Activated CD8-positive, alpha-beta memory T cell treated with anti-CD3 and anti-CD28 coated beads, Interleukin-2, amount 50 U/mL, for 48 hours (primary cell): ENCODE measurements at places on chromosomes 7 and 10.

DNA sequence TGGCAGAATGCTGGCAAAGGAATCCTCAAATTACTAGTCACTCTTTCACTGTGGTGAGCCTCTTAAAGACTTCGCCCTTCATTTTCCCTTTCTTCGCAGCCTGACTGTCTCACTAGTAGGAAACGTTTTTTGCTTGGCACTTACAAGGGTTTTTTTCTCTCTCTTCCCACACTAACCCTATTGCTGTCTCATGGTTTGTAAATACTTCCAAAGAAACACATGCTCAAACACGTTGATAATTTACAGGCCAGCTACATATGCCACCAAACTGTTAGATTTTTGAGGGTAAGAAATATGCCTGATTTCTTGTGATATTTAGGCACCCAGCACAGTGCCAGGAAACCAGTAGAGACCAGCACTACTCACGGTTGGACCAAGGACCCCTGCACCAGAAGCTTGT lies 248.3 kb upstream of the YAE1 start:
- DNase-seq: no peak

DNA sequence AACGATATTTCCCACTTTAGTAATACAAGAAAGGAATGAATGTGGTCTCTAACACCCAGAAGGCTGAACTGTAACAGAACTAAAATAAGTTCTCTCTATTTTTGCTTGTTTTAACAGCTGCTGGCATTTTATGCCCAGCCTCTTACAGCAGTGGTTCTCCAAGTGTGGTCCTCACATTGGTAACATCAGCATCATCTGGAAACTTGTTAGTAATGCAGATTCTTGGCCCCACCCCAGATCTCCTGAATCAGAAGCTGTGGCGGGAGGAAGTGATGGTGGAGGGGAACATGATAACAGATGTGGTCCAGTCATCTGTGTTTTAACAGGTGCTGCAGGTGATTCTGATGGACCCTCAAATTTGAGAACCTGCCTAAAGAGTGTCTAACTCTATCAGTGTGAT lies 170.1 kb downstream of the TMEM26 start:
- no peak for DNase-seq

DNA sequence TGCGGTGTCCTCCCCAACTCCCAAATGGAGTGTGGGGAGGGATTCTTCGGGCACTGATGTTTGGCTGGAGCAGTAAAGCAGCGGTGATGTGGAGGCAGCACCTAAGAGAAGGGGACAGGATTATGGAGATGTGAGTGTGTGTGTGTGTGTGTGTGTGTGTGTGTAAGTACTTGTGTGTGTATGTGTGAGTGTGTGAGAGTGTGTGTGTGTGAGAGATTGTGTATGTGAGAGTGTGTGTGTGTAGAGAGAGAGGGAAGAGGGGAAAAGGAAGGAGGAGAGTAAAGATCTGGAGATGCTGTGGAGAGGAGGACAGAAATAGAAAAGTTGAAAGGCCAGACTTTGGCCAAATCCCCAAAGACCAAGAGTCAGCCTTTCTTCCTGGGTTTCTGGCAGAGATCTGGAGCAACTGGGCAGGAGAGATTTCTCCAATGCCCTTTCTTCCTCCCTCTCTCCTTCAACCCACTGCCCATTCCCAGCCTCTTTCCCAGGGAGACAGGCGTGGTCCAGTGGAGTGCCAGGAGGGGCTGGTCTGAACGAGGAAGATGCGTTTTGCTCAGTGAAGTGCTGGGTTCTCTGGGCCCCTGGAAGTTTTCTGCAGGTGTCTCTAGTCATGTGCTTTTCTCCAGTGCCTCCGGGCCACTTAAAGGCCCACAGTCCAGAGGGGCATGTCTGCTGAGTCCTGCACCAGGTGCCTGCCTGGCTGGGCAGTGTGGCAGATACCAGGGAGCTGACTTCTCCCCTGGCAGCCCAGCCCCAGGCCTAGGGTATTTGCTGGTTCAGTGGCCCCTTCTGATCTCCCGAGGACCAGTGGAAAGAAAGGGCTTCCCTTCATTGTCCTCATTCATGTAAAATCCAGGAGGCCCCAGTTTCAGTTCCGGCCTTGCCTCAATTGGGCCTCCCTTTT lies 60.5 kb downstream of the HK1 start:
- no peak for DNase-seq

- no peak for DNase-seq
These were observed 335.2 kb upstream of the KCND2 start for GRCh38 chr7:119937745-119938144.

- no peak for DNase-seq
These were observed 103.0 kb upstream of the KLF6 start for GRCh38 chr10:3887885-3888476.

- DNase-seq: no peak
These were observed 28.9 kb upstream of the STK17A start for GRCh38 chr7:43553999-43554398.

- DNase-seq: no peak
These were observed 40.5 kb upstream of the AFAP1L2 start for GRCh38 chr10:114444819-114445218.
